ENCODE measurements at places on chromosomes 7 and 10.

DNA sequence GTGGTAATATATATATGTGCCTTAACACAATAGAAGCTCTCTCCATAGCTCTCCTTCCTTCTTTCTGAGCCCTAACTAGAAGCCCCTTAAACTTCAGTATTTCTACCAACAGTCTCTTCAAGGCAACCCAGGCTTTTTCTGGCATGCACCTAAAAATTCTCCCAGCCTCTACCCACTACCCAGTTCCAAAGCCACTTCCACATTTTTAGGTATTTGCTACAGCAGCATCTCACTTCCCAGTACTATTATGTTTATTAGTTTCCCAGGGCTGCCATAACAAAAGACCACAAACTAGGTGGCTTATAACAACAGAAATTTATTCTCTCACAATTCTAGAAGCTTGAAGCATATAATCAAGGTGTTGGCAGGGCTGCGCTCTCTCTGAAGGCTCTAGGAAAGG, 15.7 kb upstream of the TNKS2 start:
- no peak overlapping the region for H3K4me3 ChIP-seq
- H3K4me1 ChIP-seq, result no peaks in the 10 kb centered on the region
- H3K36me3 ChIP-seq, result no peaks in the 10 kb centered on the region
- no peaks in the 10 kb centered on the region for H3K27me3 ChIP-seq
- no peak for DNase-seq

DNA sequence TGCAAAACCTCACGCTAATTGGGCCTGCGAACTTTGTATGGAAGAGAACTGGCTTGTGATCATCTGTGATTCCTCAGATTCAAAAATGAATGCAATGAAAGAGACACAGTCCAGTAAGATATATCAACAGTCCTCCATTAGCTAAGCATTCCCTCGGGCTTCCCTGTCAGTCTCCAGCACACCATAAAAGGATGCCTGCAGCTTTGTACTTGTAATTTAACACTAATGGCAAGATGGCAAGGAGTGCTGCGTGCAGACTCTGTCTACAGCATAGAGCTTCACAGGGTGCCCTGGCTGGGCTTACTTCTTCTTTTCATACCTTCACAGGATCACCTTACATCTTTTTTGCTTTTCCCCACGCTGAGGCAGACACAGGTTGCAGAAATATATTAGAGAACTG, 200.0 kb downstream of the GFRA1 start:
- H3K4me1 ChIP-seq, result peaks cover 2% of the 10 kb centered on the region
- no peaks in the 10 kb centered on the region for H3K27me3 ChIP-seq
- H3K27ac ChIP-seq, result no peak overlapping the region
- DNase-seq, result no peak

DNA sequence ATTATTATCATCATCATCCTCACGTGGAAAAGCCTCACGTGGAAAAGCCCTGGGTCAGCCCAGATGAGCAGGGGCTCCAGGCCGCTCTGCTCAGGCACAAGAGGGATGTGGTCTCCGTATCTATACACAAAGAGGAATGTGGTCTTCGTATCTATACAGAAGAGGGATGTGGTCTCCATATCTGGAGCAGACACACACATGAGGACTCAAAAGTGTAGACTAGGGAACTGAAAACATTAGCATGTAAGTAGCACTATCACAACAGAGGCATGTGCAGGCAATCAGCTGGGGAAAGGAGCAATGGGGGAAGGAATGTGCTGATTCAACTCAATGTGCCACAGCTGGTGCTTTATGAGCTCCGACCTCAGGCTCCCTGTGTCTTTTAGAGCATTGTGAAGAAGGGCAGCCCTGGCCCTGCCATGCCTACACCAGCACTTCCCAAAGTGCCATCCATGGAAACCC, 86.5 kb downstream of the PLXNA4 start:
- H3K27me3 ChIP-seq, result no peaks in the 10 kb centered on the region
- H3K27ac ChIP-seq, result no peak overlapping the region
- no peaks in the 10 kb centered on the region for H3K36me3 ChIP-seq
- no peaks in the 10 kb centered on the region for H3K4me1 ChIP-seq
- DNase-seq, result no peak
- H3K4me3 ChIP-seq, result no peak overlapping the region

- no peaks in the 10 kb centered on the region for H3K4me1 ChIP-seq
- no peaks in the 10 kb centered on the region for H3K36me3 ChIP-seq
- DNase-seq, result no peak
Observed at GRCh38 chr10:44022203-44022602, 362.7 kb downstream of the CXCL12 start.

DNA sequence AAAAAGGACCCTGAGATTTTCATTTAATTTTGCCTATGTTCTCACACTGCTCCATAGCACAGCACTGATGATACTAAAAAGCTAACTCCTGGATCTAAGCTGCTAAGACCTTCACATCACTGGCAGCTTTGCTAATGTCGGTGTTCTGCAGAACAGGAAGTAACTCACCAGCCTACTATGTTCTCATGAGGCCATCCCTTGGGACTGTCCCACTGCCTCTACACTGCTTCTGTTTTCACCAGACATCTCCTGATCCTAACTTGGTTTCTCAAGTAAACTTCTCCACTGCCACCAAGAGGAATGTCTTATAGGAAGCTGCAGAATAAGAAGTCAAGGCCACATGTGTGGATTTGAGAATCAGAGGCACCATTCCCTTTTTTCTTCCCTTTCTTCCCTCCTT, 15.1 kb downstream of the HTR7 start:
- H3K4me3 ChIP-seq, result no peak overlapping the region

- DNase-seq, result no peak
- H3K36me3 ChIP-seq, result no peaks in the 10 kb centered on the region
- no peaks in the 10 kb centered on the region for H3K27me3 ChIP-seq
- H3K4me3 ChIP-seq, result no peak overlapping the region
- H3K4me1 ChIP-seq, result no peaks in the 10 kb centered on the region
- H3K27ac ChIP-seq, result no peak overlapping the region
Observed at GRCh38 chr7:143931739-143932138, 3.3 kb upstream of the OR2F2 start.

- H3K4me1 ChIP-seq, result peaks cover 11% of the 10 kb centered on the region
- no peak overlapping the region for H3K27ac ChIP-seq
- H3K36me3 ChIP-seq, result no peaks in the 10 kb centered on the region
- DNase-seq, result no peak
Observed at GRCh38 chr10:110634527-110635209, 9.5 kb upstream of the RBM20 start.

- peaks cover 28% of the 10 kb centered on the region for H3K4me1 ChIP-seq
- DNase-seq, result no peak
- H3K27ac ChIP-seq, result no peak overlapping the region
- no peaks in the 10 kb centered on the region for H3K27me3 ChIP-seq
- H3K4me3 ChIP-seq, result no peak overlapping the region
- H3K36me3 ChIP-seq, result no peaks in the 10 kb centered on the region
Observed at GRCh38 chr7:55538538-55538937, 33.8 kb downstream of the VOPP1 start.

GRCh38 chr7:43195256-43195655, 82.8 kb downstream of the HECW1 start:
- no peak overlapping the region for H3K27ac ChIP-seq
- H3K4me3 ChIP-seq, result no peak overlapping the region

- H3K36me3 ChIP-seq, result no peaks in the 10 kb centered on the region
- H3K4me3 ChIP-seq, result no peak overlapping the region
- DNase-seq, result no peak
- H3K27me3 ChIP-seq, result peaks cover 1% of the 10 kb centered on the region
Observed at GRCh38 chr10:105466521-105466920, 825.4 kb downstream of the SORCS3 start.

DNA sequence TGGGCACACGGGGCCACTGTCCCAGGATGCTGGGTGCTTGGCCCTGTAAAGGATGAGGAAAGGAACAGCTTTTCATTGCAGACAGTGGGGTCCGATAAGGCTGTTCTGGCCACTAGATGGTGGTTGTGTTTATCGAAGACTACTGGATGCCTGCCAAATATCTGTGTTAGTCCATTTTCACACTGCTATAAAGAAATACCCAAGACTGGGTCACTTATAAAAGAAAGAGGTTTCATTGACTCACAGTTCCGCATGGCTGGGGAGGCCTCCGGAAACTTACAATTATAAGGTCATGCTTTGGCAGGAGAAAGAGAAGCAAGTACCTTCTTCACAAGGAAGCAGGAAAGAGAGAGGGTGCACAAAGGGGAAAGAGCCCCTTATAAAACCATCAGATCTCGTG, 32.2 kb upstream of the GARS1 start:
- DNase-seq, result no peak
- H3K27me3 ChIP-seq, result no peaks in the 10 kb centered on the region
- no peak overlapping the region for H3K4me3 ChIP-seq
- H3K27ac ChIP-seq, result no peak overlapping the region
- H3K36me3 ChIP-seq, result no peaks in the 10 kb centered on the region

- H3K36me3 ChIP-seq, result no peaks in the 10 kb centered on the region
- no peaks in the 10 kb centered on the region for H3K4me1 ChIP-seq
- no peak overlapping the region for H3K27ac ChIP-seq
- no peak for DNase-seq
Observed at GRCh38 chr7:127438836-127439235, 46.3 kb upstream of the ZNF800 start.

- H3K4me1 ChIP-seq, result no peaks in the 10 kb centered on the region
- DNase-seq, result peak; percentile 46
- H3K27ac ChIP-seq, result no peak overlapping the region
- H3K27me3 ChIP-seq, result no peaks in the 10 kb centered on the region
Observed at GRCh38 chr10:48456361-48456804, 148.5 kb downstream of the ARHGAP22 start.

GRCh38 chr7:123633553-123633952, 22.1 kb upstream of the LMOD2 start:
- H3K27ac ChIP-seq, result no peak overlapping the region
- H3K4me1 ChIP-seq, result no peaks in the 10 kb centered on the region
- no peak for DNase-seq
- no peak overlapping the region for H3K4me3 ChIP-seq

GRCh38 chr7:93920496-93921182, 896 bp upstream of the GNG11 start:
- H3K27me3 ChIP-seq, result no peaks in the 10 kb centered on the region
- H3K4me3 ChIP-seq, result no peak overlapping the region
- no peak overlapping the region for H3K27ac ChIP-seq
- H3K36me3 ChIP-seq, result no peaks in the 10 kb centered on the region

- no peaks in the 10 kb centered on the region for H3K4me1 ChIP-seq
- H3K36me3 ChIP-seq, result no peaks in the 10 kb centered on the region
- no peak for DNase-seq
- no peak overlapping the region for H3K4me3 ChIP-seq
Observed at GRCh38 chr7:46839651-46840050, 742.3 kb downstream of the TNS3 start.

DNA sequence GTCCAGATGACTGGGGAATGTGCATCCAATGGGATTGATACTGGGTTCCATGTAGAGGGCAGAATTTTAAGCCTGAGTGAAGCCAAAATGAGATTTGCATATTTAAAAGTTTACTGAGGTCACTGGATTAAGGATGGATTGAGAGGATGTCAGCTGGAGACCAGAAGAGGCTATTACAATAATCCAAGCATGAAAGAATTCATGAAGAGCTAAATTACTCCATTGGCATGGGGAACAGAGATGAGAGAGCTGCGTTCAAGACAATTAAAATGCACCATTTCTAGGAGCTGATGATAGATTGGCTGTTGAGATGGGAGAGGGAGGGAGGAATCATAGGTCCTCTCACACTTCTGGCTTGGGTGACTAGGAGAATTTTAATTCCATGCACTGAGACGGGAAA, 158.5 kb downstream of the JCAD start:
- H3K27me3 ChIP-seq, result no peaks in the 10 kb centered on the region
- no peak overlapping the region for H3K4me3 ChIP-seq
- no peak overlapping the region for H3K27ac ChIP-seq

GRCh38 chr10:30821261-30821993, 191.9 kb upstream of the LYZL2 start:
- no peak overlapping the region for H3K27ac ChIP-seq
- H3K36me3 ChIP-seq, result no peaks in the 10 kb centered on the region
- peaks cover 3% of the 10 kb centered on the region for H3K27me3 ChIP-seq
- no peak overlapping the region for H3K4me3 ChIP-seq
- no peak for DNase-seq

DNA sequence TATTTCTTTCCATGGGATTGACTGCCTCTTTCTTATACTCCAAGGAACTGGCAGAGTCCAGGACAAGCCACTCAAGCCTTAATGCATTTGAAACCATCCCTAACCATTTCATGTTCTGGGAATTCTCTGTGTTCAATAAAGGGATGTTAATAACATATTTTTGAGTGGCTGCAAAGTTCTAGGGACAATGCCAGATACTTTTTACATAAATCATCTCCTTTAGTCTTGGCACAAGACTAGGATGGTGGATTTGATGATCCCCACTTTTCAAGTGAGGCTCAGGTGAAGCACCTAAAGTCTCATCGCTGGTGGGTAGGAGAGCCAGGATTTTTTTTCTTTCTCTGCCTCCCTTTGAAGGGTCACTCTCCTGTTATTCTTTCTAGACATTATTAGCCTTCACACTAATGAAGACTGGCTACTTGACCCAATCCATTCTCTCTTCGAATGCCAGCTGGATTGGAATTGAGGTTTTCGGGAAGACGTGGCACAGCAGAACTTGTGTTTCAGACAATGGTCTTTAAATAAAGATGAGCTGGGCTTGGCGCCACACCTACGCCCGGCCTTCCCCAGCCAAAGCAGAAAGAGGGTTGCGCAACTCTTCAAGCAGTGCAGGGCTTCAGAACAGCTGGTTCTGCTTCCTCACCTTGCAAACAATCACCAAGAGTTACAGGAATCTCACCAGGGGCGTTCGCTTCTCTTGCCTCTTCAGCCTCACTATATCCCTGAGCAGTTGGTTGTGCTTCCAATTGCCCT, 73.8 kb upstream of the BMPER start:
- H3K27me3 ChIP-seq, result no peaks in the 10 kb centered on the region
- H3K27ac ChIP-seq, result no peak overlapping the region
- DNase-seq, result no peak
- no peaks in the 10 kb centered on the region for H3K4me1 ChIP-seq
- H3K4me3 ChIP-seq, result no peak overlapping the region
- H3K36me3 ChIP-seq, result no peaks in the 10 kb centered on the region

DNA sequence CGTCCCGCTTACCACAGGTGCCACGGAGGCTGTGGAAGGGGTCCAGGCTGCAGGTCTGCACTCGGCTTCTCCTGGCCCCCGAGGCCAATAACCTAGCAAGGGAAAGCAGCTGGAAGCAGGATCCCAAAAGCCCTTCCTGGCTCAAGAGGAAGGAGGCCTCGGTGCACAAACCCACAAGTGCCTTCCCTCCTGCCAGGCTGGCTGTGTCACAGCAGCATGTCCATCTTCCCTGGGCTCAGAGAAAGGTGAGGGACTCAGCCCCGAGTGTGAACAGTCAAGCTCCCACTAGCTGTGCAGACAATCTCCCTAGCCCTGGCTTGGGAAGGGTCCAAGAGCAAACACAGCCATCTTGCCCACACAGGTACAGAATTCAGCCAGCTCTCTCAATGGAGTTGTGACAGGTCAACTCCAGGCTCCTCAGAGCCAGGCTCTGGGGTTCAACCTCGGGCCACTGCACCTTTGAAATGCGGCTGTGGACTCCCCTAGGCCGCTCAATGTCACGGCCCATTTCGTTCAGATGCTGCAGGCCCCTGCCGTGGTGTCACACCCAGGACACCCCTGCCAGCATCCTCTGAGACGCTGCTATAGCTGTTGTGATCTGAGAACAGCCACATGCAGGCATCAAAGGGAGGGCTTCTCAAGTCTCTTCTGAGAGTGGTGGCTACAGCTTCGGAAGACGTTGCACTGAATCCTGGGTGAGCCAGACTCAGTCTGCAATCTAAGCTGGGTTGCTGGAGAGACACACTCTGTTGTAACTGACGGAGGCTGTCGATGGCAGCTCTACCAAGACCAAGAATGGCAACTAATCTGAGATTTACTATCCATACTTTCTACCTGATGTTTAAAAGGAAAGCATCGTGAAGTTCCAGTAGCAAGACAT, 137.9 kb downstream of the DIP2C start:
- DNase-seq, result no peak
- H3K36me3 ChIP-seq, result no peaks in the 10 kb centered on the region
- H3K27me3 ChIP-seq, result no peaks in the 10 kb centered on the region
- peaks cover 10% of the 10 kb centered on the region for H3K4me1 ChIP-seq
